Activated CD4-positive, alpha-beta T cell treated with anti-CD3 and anti-CD28 coated beads for 48 hours (primary cell): ENCODE measurements at places on chromosomes 12 and 14.

DNA sequence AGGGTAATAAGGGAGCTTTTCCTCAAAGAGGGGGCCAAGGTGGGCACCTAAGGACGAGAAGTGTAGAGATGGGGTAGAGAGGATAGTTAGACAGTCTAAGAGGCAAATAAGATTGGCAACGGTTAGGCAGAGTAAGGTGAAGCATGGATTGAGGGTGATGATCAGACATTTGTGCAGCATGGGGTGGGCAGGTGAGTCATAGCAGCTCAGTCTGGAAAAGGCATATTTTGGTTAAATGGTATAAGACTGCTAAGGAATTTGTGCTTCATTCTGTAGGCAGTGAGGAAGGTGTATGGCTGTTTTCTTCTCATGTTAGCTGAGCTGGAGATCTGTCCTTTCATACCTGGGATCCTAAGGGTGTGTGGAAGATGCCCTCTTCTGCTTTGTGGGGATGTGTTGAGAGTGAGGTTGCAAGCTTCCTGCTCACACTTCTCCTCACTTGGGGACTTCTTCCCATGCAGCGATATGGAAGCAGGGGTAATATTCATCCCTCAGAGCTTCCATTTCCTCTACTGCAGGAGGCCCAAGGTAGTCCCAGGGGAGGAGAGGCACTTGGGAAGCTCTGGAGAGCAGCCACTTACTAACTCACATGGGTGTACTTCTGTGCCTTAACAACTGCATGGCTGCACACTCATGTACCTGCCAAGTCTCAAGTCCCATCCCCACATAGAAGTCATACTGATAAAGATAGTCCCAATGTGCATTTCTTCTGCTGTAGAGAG lies 28.9 kb downstream of the GSG1 start:
- DNase-seq: no peak

GRCh38 chr12:84637926-84638325 lies 274.7 kb downstream of the SLC6A15 start:
- no peak for DNase-seq

GRCh38 chr14:63862163-63862562 lies 9.4 kb downstream of the SYNE2 start:
- no peak for DNase-seq

- no peak for DNase-seq
Measured at GRCh38 chr12:71546322-71546861, 106.8 kb downstream of the LGR5 start.

DNA sequence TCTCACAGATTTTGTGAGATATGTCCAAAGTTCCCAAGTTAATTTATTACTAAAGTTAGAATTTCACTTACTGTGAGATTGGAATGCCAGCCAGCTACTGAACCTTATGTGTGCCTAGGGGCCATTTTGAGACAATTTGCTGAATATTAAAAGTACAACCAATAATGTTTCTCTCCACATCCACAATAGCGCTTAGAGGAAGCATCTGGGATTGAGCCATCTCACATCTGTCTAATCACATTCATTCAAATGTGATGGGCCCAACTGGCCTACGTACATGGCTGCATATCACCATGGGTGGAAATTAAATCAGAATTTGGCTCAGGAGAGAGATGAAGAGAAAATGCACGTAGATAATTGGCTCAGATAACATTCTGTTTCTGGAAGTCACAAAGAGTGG lies 1294.0 kb downstream of the AACS start:
- DNase-seq: no peak

- DNase-seq: no peak
Measured at GRCh38 chr12:59936534-59936933, 340.7 kb downstream of the SLC16A7 start.

DNA sequence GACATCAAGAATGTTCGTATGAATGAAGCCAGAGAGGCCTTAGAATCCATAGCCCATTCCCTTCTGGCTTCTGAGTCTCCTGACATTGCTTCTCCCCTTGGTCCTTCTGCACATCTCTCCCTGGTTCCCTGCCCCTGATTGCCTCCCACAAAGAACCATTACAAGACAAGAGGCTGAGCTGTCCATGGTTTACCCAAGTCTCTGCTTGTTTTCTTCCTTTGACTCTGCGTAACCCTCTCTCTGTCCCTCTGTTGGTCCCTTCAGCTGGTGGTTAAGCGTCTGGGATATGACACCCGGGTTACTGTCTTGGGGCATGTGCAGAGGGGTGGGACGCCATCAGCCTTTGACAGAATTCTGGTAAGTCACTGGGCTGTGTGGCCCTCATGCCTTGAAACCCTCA lies 15.9 kb downstream of the PFKM start:
- no peak for DNase-seq

DNA sequence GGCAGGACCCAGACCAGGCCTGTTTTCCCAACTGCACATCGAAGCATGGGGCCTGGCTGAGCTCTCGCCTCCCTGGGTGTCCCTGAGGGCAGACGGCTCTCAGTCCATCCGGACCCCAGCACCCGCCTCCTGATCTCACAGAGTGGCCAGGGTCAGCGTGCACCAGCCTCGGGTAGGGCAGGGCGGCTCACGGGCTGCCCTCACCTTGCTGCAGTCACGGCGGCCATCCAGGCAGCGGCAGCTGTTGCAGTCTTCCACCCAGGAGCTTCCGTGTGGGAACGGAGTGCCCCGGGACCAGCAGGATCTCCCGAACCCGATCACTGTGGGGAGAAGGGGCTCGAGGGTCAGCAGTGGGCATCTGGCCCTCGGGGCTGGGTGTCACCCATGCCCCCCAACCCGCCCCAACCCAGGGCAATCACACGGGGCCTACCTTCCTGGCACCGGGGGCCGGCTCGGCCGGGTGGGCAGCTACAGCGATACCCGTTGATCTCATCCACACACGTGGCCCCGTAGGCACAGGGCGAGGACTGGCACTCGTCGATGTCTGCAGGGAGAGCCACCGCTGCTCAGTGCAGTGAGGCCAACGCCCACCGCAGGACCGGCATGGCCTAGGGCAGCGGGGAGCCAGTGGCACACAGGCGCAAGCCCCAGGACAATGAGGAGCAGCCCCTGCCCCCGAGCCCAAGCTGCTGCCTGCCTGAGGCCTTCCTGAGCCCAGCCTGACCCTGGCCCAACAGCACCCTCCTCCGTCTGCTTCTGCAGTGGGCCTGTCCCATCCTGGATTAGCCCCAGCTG lies 22.2 kb downstream of the JAG2 start:
- DNase-seq: no peak

GRCh38 chr14:94368243-94368590 lies 20.2 kb downstream of the SERPINA1 start:
- no peak for DNase-seq

- peak; percentile 82 for DNase-seq
Measured at GRCh38 chr12:11836282-11837151, 187.0 kb downstream of the ETV6 start.

DNA sequence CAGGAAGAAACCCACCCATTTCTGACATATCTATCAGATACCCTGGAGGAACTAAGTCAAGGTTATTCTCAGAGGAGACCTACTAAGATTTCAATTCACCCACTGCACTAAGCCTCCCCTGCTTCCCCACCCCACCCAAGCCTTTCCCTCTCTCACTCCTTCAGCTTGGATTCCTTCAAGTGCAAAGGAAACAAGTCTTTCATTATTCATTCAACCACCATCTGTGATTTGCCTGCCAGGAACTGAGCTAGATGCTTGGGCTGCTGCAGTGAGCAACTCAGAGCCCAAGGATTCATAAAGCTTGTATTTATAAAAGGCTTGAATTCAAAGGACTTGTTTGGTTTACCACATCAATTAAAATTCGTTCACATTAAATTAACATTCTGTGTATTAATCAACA lies 161.3 kb downstream of the GXYLT1 start:
- no peak for DNase-seq

- no peak for DNase-seq
Measured at GRCh38 chr14:100293497-100294212, 12.6 kb downstream of the SLC25A29 start.

DNA sequence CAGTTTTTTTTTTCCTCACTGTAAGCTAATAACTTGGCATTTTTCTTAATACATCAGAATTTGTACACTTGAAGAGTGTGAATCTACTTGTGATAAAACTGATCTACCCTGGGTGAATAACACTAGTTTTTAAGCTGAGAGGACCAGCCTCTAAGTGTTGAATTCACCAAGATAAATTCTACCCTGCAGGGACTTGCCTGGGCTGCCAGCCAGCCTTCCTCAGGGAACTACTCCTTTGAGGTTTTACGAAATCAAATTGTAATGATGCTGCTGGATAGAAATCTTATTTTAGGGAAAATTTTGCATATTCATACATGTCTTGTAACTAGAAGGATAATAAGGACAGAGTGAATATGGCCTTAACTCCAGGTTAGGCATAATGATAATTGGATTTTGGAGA lies 1.9 kb downstream of the MED21 start:
- DNase-seq: no peak

DNA sequence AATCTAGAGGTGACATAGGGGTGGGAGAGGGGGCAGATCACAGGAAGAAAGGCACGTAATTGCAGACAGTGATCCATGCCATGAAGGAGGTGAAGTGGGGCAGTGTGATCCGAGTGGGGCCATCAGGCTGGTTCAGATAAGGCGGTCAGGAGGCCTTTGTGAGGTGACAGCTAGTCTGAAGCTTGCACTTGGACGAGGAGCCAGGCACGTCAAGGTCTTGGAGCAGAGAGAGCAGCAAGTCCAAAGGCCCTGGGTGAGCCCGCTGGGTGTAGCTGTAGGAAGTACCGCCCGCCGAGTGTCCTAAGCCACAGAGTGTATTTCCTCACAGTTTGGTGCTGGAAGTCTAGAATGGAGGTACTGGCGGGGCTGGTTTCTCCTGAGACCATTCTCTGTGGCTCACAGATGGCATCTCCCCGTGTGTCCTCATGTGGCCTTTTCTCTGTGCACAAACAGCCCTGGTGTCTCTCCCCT lies 23.6 kb downstream of the RHOF start:
- no peak for DNase-seq

- DNase-seq: no peak
Measured at GRCh38 chr12:130608132-130608531, 108.0 kb downstream of the RIMBP2 start.

DNA sequence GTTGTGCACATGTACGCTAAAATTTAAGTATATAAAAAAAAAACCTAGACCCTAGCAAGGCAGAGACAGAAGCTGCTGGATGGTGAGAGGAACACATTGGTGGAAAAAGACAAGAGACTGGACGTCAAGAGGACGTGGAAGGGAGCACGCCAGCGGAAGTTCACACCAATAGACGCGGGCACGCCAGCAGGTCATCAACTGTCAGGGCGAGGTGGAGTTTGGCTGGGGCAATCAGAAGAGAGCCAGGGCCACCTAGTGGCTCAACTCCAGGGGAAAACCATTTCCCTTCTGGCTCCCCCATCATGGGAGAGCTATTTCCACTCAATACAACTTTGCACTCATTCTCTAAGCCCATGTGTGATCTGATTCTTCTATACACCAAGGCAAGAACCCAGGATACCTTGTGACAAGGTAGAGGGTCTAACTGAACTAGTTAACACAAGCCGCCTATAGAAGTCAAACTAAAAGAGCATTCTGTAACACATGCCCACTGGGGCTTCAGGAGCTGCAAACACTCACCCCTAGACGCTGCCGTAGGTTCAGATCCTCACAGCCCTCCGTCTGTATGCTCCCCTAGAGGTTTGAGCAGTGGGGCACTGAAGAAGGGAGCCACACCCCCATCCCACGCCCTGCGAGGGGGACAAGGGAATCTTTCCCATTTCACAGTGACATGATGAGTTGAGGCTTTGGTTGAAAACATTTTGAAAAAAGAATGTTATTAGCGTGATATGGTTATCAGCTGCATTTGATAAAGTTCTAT lies 702.7 kb downstream of the TMTC2 start:
- DNase-seq: no peak

DNA sequence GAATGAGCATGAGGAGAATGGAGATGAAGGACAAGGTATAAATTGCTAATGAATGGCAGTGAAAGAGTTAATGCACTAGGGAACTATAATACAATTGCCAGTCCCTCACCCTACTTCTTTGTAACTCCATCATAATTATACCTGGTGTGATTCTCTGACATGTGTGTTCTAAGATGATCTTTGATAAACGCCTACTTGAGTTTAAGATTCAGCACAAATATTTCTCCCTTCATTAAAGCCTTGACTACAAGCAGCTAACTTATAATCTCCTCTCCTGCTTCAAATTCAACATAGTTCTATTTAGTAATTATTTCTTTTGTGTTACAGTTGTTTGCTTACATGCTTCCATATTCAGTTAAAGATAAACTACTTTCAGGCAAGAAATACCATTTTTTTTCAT lies 9.7 kb upstream of the CLEC2A start:
- no peak for DNase-seq

DNA sequence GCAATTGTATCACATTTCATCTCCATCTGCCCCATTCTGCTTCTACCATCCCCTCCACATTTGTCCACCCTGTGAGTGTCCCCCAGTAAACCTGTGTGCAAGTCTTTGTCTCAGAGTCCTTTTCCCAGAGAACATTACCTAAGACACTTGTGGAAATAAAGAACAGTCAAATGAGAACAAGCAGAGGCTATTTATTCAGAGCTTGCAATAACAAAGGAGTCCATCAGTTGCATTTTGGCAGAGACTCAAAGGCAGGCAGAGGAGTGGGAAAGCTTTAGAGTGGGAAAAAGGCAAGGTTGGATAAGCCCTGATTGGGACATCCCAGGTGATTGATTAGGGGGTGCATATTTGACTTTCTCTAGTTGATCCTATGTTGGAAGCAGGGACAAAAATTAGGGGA lies 18.2 kb upstream of the PPFIBP1 start:
- DNase-seq: no peak

- no peak for DNase-seq
Measured at GRCh38 chr12:28318273-28318672, 128.0 kb downstream of the CCDC91 start.

GRCh38 chr12:128531170-128531569 lies 264.2 kb downstream of the TMEM132C start:
- DNase-seq: no peak

- DNase-seq: no peak
Measured at GRCh38 chr14:72974661-72975060, 48.4 kb downstream of the DCAF4 start.

GRCh38 chr14:104687601-104688504 lies 1.6 kb upstream of the INF2 start:
- DNase-seq: no peak

GRCh38 chr12:111584959-111585358 lies 14.2 kb downstream of the ATXN2 start:
- DNase-seq: no peak

- DNase-seq: peak; percentile 38
Measured at GRCh38 chr12:76586764-76587395, 27.3 kb upstream of the OSBPL8 start.

- DNase-seq: no peak
Measured at GRCh38 chr14:22926316-22926715, 2.9 kb downstream of the PRMT5 start.

- no peak for DNase-seq
Measured at GRCh38 chr14:81224222-81224621, 3.5 kb upstream of the GTF2A1 start.

- no peak for DNase-seq
Measured at GRCh38 chr12:77433799-77434198, 368.4 kb upstream of the E2F7 start.

GRCh38 chr12:85190728-85191127 lies 89.3 kb upstream of the ALX1 start:
- DNase-seq: no peak

- no peak for DNase-seq
Measured at GRCh38 chr14:97337267-97337666, 540.1 kb downstream of the VRK1 start.
